ENCODE measurements at places on chromosomes 13 and 19.

- DNase-seq: no peak
These were observed 47.7 kb upstream of the MAB21L1 start for GRCh38 chr13:35524171-35524570.

GRCh38 chr13:46176756-46177155 is 5.2 kb downstream of the LCP1 start:
- DNase-seq: no peak

GRCh38 chr19:17832443-17833208 is 11.3 kb upstream of the INSL3 start:
- DNase-seq: no peak

- DNase-seq: no peak
These were observed 2896.2 kb downstream of the PCDH9 start for GRCh38 chr13:64333888-64334287.

DNA sequence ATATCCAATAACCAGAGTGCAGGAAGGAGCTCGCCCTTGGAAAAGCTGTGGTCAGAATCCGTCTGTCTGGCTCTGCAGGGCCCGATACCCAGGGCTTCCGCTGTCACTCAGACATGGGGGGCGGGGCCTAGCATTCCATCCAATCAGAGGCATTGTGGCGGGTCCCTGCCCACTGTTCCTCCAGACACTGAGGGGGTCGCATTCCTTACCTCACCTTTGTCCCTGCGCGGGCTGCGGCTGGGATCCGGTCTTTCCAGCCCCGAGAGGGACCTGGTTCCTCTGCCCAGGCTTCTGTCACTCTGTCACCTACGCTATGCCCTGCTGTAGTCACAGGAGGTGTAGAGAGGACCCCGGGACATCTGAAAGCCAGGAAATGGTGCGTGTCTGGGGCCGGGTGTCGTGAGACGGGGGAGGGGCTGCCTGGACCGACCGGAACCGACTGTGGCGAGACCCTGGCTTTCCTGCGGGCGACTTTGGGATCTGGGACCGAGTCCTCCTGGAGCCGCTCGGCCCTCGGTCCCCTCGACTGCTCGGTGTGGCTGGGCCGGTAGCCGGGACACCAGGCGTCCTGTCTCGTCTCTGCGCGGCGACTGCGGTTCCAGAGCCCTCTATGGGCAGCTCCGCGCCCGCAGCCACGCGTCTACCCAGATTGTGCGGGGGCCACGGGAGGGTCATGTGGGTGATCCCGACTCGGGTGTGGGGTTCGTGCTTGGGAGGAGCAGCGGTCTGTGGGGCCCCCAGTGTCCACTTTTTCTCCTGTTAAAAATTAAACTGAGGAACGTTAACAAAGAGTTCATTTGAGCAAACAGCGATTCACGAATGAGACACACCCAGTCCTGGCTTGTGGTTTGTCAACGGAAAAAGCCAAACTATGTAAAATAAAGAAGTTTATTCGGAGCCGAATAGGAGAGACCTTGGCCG is at the start of gene ZNF69:
Gene ZNF69 (plus strand): TSS at position 172 of the 921 bp plus-strand sequence. CDS start 142 bp downstream, at position 314.
- DNase-seq: no peak

DNA sequence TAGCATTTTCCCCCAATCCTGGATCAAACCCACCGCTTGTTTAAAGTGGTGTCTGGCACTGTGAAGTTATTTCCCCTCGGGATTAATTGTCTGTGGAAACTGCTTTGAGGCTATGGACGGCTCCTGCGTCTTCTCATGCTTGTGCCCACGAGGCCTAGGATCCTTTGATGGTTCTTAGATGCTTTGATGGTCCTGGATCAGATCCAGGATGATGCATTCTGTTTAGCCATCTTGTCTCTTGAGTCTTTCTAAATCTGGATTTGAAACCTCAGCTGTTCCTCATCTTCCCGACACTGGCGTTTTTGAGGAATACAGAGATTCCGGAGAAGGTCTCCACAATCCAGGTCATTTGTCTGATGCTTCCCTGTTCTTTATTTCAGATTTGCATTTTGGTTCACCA is 36.1 kb upstream of the USP29 start:
- DNase-seq: no peak

- DNase-seq: no peak
These were observed 160.2 kb upstream of the GPR12 start for GRCh38 chr13:26920614-26921355.

GRCh38 chr13:59424661-59425060 is 739.1 kb downstream of the DIAPH3 start:
- DNase-seq: no peak

DNA sequence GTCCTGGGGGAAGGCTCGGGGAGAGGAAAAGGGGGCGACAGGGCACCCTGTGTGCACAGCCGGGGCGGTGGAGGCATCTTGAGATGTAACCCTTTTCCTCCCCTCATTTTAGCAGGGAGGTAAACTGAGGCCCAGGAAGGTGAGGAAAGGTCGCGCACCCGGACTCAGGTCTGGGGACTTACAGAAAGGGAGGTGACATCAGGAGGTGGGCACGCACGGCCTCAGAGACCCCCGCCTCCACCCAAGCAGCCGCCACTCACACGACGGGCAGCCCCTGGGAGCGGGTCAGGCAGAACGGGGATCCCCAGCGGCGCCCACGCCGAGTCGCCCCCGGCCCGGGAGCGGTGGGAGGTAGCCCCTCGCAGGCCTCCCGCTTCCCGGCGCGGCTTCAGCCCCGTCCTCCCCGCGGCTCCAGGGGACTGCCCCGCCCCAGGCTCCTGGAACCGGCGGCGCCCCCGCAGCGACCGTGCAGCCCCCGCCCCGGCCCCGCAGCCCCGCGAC is 477 bp downstream of the PIP5K1C start:
- no peak for DNase-seq

DNA sequence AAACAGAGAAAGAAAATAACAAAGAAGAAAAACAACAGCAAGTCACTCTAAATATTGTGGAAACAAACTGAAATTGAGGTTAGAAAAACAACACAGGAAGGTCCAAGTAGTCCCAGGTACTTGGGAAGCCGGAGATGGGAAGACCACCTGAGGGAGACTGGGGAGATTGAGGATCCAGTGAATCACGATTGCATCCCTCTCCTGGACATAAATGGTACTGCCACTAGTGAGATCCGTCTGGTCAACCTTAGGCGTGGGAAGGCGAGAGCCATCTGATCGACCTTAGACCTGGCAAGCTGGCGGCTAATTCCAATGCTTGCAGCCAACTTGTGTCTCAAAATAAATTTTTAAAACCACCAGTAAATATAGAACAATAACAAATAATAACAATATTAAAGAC is 81.9 kb downstream of the ZNF726 start:
- peak; percentile 32 for DNase-seq

DNA sequence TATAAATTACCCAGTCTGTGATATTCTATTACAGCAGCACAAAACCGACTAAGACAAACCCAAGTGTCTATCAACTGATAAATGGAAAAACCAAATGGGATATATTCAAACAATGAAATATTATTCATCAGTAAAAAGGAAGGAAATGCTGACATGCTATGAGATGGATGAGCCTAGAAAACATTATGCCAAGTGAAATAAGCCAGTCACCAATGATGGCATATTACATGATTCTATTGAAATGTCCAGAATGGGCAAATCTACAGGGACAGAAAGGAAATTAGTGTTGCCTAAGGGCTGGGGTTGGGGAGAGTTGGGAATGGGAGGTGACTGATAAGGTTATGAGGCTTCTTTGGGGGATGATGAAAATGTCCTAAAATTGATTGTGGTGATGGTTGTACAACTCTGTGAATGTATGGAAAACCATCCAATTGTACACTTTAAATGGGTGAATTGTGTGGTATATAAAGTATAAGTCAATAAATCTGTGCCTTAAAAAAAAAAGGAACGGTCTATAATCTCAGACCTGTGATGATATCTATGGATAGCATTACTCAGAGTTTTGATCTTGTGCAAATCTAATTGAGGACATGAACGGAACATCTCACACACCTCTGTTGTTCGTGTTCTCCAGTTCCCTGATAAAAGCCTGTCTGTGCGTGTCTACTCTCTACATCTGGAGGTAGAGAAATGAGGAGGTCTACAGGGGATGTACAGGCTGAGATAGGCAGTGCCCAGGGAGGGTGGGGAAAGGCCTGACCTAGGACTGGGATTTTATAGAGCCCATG is 49.0 kb downstream of the TNFRSF19 start:
- no peak for DNase-seq

DNA sequence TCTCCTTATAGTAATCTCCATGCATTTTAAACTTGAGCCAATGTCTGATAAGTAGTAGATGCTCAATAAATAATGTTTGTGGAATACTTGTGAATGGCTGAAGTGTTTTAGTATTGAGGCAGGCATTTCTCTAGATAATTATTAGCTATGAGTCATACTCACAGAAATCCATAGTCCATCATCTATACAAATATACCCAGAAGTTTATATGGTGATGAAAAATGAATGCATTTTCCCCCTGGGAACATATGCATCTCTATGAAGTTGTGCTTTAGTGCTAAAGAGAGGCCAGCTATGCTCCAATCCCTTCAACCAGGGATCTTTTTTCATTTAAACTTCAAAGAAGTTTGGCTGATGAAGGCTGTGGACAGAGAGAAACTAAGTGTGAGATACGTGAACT is 17.2 kb downstream of the MBNL2 start:
- no peak for DNase-seq

DNA sequence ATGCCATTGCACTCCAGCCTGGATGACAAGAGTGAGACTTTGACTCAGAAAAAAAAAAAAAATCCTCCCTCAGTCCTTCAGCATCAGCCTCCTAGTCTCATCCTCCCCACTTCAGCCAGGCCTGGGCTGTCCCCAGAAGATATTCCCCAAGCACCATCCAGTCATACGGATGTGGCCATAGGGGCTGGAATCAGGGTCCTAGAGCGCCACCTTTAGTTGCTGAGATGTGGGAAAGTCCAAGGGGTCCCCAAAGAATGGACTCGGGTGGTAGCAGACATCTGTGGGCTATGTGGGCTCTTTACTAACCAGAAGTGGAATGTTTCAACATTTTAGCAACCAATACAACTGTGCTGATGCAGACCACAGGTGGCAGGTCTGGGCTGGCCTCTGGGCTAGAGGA is 3.1 kb upstream of the TYROBP start:
- no peak for DNase-seq

DNA sequence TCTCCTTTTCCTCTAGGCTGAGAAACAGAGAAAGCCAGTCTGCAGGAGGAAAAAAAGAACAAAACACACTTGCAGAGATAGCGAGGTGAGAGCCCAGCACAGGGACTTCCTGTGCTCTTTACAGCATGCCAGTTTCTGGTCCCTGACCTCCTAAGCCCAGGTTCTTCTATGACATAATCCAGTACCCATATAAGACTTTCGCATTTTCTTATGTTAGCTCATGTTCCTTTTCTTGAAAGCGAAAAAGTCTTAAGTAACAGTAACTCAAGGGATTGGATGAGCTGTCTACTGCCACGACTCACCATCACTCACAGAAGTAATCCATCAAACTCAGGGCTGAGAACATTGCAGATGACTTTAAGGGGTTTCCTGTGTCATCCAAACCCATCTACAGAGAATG is 17.4 kb downstream of the CCDC70 start:
- DNase-seq: no peak

DNA sequence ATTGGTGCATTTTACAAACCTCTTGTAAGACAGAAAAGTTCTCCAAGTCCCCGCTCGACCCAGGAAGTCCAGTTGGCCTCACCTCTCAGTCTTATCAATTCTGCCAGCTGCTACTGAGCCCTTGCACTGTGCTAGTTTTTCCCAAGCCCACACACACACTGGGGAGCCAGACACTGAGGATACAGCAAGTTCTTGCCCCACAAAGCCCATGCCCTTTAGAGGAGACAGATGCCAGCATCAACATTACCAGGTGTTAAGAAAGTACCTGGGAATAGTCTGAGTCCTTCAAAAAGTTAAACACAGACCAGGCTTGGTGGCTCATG is 175.0 kb downstream of the PTPRS start:
- no peak for DNase-seq

DNA sequence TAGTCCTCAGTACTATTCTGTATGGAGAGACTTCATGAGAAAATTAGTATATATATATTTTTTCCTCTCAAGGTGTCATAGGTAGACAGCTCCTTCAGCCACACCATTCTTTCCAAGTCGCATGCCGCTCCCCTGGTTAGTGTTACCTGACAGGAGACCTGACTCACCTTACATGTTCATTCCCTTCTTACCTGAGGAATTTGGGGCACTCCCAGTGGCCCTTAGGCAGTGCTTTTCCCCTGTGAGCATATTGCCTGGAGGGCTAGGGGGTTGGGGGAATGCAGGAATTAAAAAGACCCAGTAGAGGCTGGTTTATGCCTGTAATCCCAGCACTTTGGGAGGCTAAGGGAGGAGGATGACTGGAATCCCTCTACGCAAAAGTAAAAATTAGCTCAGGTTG is 9.0 kb upstream of the ACTN4 start:
- DNase-seq: no peak

- DNase-seq: no peak
These were observed 54.2 kb downstream of the KDM4B start for GRCh38 chr19:5023128-5023571.

- DNase-seq: no peak
These were observed 10.3 kb downstream of the AKT2 start for GRCh38 chr19:40274585-40275544.

DNA sequence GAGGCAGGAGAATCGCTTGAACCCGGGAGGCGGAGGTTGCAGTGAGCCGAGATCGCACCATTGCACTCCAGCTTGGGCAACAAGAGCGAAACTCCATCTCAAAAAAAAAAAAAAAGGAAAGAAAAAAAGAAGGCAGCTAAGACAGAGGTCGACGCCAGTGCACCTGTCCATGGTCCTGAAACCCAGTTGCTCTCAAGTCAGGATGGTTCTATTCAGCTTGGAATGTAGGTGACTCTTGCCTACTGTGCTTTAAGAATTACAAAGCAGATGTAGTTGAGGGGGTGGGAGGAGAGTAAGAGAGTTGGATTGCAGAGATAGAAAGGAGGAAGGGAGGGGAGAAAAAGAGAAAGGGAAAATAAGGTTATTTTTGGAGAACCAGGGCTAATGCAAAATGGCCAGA is 18.7 kb downstream of the CACNG7 start:
- peak; percentile 38 for DNase-seq

DNA sequence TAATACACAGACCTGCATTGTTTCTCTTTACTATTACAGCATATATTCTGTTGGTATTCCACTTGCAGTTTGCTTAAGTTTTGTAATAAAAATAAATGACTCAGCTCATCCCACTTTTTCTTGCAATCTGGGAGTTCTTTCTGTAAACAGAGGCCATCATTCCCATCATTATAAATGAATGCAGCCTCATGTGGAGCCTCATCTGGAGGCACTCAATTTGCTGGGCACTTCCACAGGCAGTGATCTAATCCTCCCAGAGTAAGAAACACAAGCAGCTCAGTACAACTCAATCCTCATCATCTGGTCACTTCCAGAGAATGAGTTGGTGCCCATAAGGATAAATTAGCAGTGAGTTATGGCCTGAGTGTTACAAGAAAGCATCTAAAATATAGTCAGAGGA is 2801.9 kb downstream of the PCDH9 start:
- no peak for DNase-seq

GRCh38 chr19:14127176-14127575 is 9.2 kb downstream of the ASF1B start:
- DNase-seq: no peak

- DNase-seq: no peak
These were observed 46.1 kb downstream of the ANKRD10 start for GRCh38 chr13:110868720-110869119.

- DNase-seq: no peak
These were observed 36.4 kb downstream of the TEX26 start for GRCh38 chr13:30968846-30969245.

- DNase-seq: peak; percentile 50
These were observed 79.3 kb downstream of the KDM4B start for GRCh38 chr19:5048091-5048726.

GRCh38 chr19:44548736-44549135 is 19.3 kb upstream of the CEACAM20 start:
- peak; percentile 39 for DNase-seq

All from ACHN (cell line).